ENCODE measurements at places on chromosomes 7 and 10.
A peak's percentile ranks its signal among the peaks of the same experiment; 100 is the strongest.

- peak; percentile 45 for DNase-seq
These were observed 20.9 kb downstream of the MYOF start for GRCh38 chr10:93461109-93461806.

DNA sequence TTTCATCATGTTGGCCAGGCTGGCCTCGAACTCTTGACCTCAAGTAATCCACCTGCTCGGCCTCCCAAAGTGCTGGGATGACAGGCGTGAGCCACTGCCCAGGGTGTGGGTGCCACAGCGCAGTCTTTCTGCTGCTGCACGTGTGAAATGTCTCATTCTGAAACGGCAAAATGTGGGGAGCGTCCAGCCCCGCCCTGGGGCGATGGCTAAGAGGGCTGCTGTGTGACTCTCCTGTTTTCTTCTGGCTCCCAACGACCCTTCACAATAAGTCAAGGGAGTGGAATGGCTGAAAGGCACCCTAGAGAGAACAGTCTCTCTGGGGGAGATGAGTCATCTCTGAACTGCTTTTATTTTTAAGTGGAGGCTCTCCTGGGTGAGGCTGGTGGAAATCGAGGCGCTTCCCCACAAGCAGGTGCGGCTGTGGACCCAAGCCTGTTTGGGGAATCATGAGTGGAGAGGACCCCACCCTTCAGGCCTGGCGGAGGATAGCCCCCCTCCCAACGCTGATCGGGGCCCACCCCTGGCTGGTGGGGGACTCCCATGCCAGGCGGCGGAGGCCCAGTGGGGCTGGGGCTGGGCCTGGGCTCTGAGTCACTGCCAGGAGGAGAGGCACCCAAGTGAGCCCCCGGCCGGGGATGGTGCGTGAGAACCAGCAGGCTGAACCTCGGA is 18.0 kb downstream of the ADAP1 start:
- DNase-seq, result no peak

DNA sequence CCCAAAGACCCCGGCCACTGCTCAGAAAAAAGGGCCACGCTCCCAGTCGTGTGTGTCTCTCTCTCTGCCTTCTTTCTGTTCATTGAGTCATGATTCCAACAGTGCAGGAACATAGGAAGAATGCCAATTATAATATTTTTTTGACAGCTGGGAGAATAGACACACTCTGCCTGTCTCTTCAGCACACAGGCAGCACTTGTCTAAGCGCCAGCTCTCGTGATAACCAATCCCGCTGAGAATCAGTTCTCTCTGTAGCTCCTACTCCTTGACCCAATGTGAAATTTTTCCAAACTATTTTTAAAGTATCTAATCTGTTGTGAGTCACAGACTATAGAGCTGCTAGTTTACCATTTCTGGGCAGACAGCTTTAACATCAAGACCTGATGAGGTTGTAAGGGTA is 145.7 kb upstream of the RHEB start:
- DNase-seq, result peak; percentile 95

- DNase-seq, result no peak
These were observed 41.8 kb upstream of the PPIF start for GRCh38 chr10:79305515-79305914.

- peak; percentile 51 for DNase-seq
These were observed 175.0 kb downstream of the CFTR start for GRCh38 chr7:117654780-117655179.

- no peak for DNase-seq
These were observed 429.3 kb upstream of the TPK1 start for GRCh38 chr7:145265180-145265579.

DNA sequence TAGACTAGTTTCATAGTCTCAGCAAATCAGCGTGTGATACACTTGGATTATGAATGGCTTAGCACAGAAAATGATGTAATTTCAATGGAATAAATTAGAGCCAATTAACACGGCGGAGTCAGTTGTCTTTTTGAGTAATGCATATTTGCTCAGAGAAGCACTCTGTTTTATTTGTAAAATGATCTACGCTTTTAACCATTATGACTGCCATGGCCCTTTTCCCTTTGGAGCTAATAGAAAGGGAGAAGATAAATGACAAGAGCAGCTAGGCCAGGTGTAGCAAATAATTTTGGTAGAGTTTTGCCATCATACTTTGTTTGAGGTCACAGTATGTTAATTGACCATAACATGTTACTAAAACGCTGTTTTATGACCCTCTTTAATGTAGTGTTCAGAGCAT is 86.8 kb downstream of the GPR158 start:
- no peak for DNase-seq

DNA sequence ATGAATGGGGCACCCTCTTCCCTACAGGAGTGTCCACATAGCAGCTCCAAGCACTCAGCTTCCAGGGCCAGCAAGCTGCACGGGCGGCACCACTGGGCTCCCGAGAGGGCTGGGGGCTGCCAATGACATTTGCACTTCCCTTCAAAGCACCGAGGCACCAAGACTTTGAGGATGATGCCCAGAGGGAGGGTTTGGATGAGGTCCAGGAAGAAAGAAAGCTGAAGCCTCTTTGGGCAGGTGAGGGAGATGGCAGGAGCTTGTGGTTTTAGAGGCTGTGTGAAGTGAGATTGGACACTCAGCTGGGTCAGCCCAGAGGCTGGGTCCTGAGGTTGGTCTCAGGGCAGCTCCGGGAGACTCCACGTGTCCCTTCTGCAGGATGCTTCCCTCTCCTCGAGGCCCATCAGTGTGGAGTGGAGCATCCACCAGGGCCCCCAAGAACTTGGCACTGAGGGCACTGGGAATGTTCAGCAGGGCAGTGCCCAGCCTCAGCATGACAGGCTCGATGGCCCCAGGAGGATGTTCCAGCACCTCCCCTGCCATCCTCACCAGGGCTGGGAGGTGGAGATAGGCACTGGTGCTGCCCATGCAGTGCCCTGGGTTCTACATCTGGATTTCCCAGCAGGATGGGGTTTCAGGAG is 54.9 kb upstream of the IGFBP3 start:
- DNase-seq, result no peak

DNA sequence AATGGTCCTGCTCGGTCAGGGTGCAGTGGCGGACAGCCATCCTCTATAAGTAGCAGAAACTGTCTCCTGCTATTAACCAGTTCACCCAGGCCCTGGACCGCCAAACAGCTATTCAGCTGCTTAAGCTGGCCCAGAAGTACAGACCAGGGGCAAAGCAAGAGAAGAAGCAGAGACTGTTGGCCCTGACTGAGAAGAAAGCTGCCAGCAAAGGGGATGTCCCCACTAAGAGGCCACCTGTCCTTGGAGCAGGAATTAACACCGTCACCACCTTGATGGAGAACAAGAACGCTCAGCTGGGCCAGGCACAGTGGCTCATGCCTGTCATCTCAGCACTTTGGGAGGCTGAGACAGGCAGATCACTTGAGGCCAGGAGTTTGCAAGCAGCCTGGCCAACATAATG is 5.6 kb upstream of the NSUN5 start:
- no peak for DNase-seq

DNA sequence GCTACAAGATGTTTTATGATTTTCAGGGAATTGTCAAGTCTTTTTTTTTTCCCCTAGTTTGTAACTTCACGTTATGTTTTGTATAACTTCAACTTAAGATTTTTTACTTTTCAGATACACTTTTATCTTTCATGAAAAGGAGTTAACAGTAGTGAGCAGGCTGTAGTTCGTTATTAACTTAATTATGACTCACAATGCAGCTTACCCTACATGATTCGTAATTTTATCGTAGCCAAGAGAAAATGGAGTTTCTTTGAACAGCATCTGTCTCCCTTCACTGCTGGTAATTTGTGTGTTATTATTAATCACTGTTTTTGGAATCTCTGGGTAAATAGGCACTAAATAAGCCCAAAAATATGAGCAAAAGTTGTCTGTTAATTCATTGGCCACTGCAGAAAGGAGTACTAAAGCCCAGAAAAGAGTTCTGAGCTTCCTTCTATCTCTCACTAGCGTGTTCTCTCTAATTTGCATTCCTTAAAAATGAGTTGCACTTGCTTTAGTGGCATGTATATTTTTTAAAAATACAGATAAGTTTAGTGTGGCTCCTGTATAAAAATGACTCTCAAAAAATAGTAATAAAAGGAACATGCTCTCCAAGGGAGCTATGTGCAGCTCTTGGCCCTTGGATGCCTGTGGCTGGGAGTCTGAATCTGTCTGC is 36.1 kb downstream of the RALA start:
- no peak for DNase-seq

DNA sequence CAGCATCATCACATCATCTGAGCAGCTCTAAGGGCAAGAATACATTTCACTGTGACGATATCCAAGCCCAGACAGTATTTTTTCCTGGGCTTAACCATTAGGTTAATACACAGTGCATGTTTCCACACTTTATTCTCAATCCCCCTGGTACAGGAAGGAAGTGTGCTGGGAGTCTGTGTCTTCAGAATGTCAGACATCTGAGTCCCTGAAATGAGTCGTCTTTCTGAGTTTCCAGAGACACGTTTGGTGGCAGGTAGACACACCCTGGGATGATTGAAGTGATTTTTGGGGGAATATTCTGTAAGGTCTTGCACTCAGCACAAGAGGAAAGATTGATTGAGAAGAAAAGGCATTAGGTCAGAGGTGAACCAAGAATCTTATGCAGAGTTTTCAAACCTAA is 13.1 kb upstream of the SHH start:
- no peak for DNase-seq
